ENCODE measurements at places on chromosomes 5 and 9.

GRCh38 chr5:131375351-131375750, 111.5 kb downstream of the CDC42SE2 start:
- peak; percentile 33 for DNase-seq

GRCh38 chr5:6783787-6784186, 70.6 kb downstream of the TENT4A start:
- DNase-seq: no peak

GRCh38 chr9:110049699-110050450, 158.1 kb downstream of the C9orf152 start:
- DNase-seq: peak; percentile 51

DNA sequence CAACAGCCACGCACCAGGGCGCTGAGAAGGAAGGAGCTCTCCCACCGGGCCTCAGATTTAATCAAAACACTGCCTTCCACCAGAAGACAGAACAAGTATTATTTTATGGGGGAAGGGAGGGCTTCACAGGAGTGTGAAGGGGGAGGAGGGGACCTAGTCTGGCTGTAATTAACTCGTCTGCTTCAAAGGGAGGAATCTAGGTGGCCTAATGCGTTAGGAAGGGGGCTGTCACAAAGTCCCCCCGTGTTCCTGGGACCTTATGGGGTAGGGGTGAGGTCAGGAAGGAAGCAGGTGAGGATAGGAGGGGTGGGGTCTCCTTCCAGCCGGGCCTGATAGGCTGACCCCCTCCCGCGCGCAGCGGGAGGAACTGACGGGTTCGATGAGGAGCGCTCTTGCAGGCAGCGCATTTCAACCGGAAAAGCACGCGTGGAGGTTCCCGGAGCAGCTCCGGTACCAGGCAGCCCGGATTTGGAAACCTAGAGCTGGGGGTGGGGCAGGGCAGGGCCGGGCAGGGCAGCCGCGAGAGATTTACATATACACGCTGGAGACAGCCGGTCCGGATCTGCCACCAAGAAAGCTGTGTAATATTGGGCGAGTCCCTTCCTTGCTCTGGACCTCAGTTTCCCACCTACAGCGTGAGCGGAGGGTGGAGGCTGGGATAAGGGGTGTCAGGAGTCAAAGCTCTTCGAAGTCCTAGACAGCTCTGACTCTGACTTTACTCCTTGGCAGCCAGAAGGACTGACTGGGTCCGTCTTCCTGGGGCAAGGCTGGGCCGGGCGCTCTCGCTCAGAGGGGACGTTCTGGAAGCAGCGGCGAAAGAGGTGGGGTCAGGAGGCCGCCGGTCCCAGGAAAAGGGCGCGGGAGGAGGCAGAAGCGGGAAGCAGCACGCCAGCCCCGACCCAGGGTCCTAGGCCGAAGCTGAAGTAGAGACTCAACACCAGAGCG, 1.8 kb downstream of the SHB start:
- DNase-seq: peak; percentile 52

DNA sequence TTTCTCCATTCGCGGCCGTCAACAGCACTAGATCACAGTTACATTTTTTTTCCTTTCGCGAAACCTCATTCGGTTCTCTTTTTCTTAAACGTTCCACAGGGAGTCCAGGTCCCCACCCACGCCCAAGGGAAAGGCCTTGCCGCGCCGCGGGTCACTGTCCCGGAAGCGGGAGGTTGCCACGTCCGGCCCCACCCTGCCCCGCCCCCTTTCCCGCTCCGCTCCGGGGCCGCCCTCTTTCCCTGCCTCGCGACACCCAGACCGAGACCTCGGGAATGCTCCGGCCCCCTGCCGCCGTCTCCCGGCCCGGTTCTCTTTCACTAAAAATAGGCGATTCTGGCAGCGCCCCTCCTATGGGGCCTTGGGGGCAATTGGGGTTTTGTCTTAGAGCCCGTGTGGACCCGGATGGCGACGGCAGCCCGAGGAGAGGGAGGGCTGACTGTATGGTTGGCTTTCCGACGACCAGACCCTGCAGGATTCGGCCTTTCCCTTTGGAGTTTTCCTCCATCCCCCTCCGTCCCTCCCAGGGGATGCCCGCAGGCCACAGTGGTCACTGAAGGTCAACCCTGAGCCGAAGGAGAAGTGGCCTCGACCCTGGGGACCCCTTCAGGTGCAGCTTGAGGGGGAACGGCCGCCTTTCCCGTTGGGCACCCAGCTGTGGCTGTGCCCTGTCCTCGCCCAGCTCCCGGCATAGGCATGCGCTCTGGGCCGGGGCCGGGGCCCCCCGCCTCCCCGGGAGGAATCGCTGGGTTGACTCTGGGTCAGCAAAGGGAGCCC, 2.8 kb upstream of the RACK1 start:
- DNase-seq: peak; percentile 87

DNA sequence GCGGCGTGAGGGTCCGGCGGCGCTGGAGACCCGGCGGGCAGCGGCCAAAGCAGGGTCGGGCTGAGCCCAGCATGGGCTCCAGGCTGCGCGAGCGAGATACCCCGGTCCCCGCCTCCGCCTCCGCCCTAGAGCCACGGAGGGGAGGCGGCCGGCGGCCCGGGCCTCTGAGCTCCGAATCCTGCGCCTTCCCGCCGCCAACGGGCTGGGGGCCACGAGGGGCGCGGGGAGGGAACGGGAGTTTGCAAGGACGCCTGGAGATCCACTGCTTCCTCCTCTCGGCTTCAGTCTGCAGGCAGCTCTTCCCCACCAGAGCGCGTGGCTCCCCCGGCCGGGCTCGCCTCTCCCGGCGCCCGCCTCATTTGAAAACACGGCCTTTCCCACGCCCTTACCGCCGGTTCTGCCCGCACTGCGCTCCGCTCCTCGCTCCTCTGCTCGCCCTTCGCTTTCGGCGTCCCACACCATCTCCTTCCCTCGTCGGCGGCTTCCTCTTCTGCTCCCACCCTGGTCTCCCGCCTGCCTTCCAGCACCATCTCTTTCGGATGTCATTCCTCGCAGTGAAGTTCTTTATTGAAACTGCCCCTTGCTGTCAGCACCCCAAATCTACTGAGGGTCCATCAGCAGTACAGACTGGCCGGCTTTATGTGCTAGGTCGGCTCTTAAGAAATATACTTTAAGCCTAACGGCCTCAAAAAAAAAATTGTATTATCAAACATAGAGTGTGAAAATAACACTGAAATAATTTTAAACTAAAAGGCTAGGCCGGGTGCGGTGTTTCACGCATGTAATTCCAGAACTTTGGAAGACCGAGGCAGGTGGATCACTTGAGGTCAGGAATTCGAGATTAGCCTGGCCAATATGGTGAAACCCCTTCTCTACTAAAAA, 105.0 kb upstream of the FAM120A start:
- DNase-seq: peak; percentile 39

GRCh38 chr5:155616779-155617392, 603.3 kb downstream of the KIF4B start:
- peak; percentile 61 for DNase-seq

- no peak for DNase-seq
Measured at GRCh38 chr9:134236001-134236421, 71.6 kb upstream of the RNU6ATAC start.

DNA sequence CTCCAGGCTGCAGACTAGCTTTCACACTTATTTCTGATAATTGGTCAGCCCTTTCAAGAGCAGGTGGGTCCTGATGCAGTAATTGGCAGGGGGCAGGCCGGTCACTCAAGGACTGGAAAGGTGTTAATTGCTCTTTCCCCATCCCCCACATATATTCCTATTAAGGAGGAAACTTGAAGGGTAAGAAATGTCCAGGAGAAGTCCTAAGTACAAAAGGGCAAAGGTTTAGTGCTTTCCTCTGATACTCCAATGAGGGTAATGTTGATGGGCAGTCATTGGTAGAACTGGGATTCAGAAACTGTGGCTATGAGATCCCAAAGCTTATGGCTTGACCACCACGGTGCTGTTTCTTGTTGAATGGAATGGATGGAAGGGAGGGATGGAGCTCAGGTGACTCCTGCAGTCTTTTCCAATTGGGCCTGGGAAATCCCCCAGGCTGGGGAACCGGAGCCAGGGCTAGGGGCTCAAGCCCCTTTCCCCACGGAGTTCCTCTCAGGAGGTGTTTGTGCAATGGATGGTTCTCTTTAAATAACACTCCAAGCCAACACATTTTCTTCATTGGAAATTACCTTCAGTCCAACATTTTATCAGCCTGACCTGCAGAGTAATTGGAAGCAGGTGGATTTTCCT, 103.2 kb upstream of the ALDH1B1 start:
- DNase-seq: no peak

DNA sequence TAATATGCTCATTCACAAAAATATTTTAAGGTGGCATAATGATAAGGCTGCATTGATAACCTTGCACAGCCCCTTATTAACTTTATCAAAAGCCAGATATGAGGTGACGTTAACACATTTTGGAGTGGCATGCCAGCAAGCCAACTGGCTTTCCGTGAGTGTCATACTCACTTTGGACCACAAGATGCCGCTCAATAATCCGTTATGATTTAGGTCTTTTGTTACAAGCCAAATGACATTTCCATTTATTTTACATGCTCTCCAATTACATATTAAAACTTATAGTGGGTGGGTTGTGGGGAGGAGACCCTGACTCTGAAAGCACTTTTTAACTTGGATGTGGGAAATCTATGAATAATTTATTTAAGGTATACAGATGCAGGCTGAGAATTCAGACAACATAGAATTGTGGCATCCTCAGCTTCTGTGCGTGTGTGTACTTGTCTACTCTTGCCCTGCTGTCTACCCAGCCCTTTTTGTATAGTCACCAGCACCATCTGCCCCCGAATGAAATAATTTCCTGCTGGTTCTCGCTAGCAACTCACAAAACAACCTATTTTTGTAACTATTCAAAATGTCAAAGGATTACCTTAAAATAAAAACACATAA, 305.1 kb downstream of the PSAT1 start:
- DNase-seq: no peak

- DNase-seq: no peak
Measured at GRCh38 chr5:95241-95980, 3.4 kb downstream of the PLEKHG4B start.

DNA sequence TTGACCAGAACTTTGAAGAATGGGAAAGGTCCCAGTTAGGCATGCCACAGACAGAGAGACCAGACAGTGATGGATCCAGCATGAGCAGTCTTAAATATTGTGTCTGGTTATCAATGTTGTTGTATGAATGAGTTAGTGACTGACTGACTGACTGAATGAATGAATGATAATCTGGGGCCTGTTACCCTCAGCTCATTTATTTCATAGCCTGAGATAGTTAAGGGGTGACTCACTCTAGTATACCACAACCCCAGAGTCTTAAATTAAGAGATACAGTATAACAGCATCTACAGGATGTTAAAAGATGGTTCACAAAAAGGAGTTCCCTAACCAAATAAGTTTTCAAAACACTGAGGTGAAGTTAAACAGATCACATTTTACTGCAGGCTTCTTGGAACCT, 133.5 kb downstream of the SGCD start:
- no peak for DNase-seq

DNA sequence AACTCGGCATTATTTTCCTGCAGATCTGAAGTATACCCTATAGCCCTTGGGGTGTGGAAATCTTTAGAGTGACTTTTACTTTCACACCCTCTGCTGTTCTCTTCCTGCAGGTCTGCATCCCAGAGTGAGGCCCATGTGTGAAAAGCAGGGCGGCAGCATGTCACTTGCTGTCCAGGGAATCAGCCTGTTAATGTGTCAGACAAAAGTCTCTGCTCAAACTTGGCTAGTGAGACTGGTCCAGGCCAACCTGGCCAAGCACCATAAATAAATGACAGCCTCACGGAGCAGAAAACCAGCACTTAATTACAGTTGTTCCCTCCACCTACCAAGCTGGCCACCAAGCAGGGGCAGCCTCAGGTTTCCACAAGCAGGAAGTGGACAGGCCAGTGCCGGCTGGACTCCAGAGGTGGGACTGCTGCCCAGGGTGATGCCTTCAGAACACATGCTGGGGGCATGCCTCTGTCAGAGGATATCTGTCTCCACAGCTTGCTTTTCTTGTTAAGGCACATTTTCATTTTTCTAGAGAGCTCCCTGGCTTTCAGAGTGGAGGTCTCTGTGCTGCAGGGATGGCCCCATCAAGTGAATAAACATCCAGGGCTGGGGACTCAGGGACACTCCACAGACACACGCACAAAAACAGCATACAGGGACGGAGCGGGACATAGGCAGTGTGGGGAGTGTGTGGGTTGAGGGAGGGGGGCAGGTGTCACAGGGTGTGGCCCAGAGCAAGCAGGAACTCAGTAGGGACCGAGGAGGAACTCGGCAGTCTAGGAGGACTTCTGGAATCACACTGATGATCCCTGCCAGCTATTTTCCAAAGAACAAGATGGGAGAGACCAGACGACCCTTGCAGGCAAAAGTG, 243.8 kb upstream of the IRX1 start:
- DNase-seq: no peak

DNA sequence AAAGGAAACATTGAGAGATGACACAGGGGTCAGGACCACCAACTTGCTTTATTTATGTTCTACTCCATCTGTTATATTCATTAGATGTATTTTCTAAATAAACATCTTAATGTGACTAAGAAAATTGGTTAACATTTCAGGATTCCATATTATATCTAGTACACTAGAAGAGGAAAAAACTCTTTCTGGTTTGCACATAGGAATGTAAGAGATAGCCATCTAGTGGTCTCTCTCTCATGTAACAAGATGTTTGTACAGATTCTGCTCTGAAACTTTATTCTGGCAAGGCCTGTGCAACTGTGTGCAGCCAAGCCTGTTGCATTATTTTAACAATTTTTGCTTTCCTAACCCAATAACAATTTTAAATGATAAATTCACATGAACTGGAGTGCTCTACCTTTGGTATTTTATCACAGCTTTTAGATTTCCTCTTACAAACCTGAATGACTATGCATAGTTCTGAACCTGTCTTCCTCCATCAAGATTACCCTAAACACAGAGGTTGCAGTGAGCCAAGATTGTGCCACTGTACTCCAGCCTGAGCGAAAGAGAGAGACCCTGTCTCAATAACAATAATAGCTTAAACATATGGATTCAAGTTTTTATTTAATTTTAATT, 148.2 kb downstream of the GIN1 start:
- no peak for DNase-seq

- no peak for DNase-seq
Measured at GRCh38 chr5:59207401-59207800, 624.5 kb downstream of the RAB3C start.

DNA sequence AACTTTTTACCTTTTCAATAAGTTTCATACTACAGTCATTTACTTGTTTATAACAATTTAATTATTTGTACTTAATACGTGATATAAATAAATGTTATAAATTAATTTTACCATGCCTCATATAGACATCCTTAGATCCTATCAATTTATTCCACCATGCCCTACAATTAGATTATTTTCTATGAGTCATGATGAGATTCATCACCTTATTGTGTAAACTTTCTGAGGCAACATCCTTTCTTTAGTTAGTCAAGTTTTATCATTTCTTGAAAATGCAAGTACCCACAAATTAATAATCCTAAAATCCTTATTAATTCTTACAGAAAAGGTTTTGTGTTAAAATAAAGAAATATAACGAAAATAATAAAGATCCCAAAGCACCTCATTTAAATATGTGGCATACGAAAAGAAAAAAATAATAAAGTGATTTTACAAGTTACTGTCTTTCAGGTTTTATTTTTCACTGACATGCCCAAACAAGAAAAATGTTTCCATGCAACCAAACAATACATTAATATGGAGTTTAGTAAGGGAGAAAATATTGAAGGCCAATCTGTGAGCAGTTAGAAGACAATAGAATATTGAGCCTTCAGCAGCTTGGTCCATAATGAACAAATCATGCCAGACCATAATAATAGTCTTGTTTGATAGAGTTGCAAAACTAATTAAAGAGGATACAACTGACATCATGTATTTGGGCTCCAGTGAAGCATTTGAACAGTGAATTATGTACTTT, 188.7 kb upstream of the MRPS30 start:
- no peak for DNase-seq

- DNase-seq: no peak
Measured at GRCh38 chr9:2228132-2228531, 213.0 kb downstream of the SMARCA2 start.

- no peak for DNase-seq
Measured at GRCh38 chr5:124867137-124867704, 120.8 kb upstream of the ZNF608 start.
